ENCODE measurements at places on chromosomes 2 and 18.

- no peak for DNase-seq
These were observed 711 bp downstream of the GPR17 start for GRCh38 chr2:127646487-127647241.

DNA sequence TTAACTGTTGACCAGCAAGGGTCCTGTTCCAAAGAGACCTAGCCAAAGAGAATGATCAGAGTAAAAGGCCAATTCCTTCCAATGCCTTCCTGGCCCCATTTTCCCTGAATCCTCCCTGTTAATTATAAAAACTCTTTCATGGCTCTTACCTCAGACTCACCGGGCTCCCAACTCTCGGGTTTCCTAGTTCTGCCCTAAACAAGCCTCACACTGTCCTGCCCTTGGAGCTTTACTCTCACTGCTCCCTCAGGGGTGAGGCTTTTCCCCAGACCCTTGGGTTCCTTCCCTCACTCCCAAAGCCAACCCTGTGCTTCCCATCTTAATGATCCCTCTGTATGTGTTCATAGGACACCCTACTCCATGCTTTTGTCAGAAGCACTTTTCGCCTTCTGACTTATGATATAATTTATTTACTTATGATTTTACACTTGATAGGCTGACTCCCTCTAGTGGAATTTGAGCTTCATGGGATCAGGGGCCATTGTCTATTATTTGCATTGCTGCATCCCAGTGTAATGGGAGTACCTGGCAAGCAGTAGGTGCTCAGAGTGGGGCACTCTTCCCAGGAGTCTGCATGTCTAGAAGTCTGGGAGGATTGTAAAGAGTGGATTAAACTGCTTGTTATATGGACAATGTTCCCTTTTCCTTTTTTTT lies 29.9 kb upstream of the ZNG1B start:
- DNase-seq, result peak; percentile 5

DNA sequence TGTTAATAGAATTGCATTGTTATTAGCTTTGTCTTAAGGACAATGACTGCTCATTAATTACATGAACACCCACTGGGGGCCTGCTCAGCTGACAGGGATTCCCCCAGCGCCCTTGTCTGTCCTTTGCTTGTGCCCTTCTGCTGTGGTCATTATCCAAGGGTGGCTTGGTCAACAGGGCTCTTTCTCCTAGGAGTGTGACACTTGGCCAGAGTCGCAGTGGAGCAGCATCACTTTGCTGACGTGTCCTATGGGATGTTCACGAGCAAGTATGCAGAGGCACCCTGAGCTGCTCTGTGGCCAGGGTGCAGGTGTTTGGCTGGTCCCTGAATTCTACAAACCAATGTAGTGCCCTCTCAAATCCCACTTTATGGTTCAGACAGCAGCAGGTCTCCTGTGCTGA lies 46.0 kb downstream of the PTGR3 start:
- DNase-seq, result no peak

DNA sequence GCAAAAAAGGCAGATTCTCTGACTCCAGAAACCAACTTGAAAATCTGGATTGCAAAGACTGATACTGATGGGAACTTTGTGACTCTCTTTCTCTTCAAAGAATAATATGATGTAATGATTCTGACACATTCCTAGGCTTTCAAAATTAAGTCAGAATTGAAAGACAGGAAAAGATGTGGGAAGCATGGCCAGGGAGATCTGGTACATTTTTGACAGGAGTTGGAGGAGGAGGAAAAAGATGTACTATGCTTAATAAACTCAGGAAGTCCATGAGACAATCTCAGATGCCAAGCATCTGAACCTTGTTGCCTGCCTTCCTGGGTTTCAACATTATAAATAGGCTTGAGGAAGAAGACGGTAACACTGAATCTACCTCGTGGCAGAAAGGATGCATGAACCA lies 34.2 kb downstream of the KLF7 start:
- DNase-seq, result peak; percentile 69
